ENCODE measurements at places on chromosomes 6 and 20.
A peak's percentile ranks its signal among the peaks of the same experiment; 100 is the strongest.

GRCh38 chr20:60352017-60352416 is 393.8 kb downstream of the CDH26 start:
- H3K4me3 ChIP-seq, result no peak overlapping the region
- H3K27me3 ChIP-seq, result no peaks in the 10 kb centered on the region
- DNase-seq, result no peak

DNA sequence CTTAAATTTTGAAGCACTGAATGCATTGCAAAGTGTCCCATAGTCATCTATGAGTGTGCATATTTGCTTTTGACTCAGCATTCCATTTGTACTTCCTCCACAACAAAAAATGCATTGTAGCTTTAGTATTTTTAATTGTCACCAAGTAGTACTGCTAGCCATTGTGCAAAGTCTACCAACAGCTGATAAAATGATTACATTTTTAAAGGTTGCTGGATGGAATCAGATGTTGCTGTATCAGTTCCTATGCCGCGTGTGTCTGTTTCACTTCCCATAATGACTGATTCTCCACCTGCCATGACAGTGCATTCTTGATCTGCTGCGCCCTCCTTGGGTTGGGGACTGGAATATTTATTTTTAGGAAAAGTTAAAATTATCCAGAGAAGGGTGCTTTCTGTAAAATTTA is 41.2 kb downstream of the SLX4IP start:
- no peak overlapping the region for H3K27ac ChIP-seq
- peaks cover 3% of the 10 kb centered on the region for H3K4me1 ChIP-seq
- no peak overlapping the region for H3K4me3 ChIP-seq
- DNase-seq, result no peak
- no peaks in the 10 kb centered on the region for H3K36me3 ChIP-seq

DNA sequence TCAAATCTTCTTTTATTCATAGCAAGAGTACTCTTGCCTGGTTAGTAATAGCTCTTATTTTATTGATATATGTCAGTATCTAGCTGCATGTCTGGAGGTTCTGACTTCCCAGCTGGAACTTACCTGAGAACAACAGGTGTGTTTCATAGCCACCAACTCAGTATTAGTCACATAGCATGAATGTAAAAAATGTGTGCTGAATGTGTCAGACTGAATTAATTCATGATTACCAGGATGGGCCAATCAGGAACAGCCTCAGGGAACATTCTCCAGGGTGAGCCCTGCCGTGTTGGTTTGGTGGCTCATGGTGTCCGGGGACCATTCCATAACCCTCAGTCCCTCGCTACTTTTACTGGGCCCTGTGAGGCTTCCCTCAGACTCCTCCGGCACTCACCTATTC is 99.7 kb downstream of the TULP4 start:
- DNase-seq, result no peak
- H3K4me1 ChIP-seq, result peaks cover 7% of the 10 kb centered on the region
- no peak overlapping the region for H3K27ac ChIP-seq
- no peak overlapping the region for H3K4me3 ChIP-seq

DNA sequence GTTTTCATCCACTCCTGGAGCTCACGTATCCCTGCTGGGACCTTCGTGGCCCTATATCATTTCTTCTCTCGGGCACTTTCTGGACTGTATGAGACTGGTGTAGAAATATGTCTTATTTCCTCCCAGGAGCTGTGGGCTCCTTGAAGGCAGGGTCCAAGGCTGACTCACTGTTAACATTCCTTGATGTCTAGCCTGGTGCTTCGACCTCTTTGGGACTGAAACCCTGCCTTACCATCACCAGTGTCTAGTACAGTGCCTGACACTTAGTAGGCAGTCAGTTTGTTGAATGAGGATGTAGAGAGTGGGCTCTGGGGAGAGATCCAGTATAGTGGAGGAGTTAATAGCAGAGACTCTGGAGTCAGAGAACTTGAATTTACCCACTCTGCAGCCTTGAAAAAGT is 23.6 kb downstream of the POFUT1 start:
- H3K27ac ChIP-seq, result no peak overlapping the region
- H3K27me3 ChIP-seq, result no peaks in the 10 kb centered on the region
- no peak overlapping the region for H3K4me3 ChIP-seq
- H3K36me3 ChIP-seq, result no peaks in the 10 kb centered on the region
- H3K4me1 ChIP-seq, result no peaks in the 10 kb centered on the region

GRCh38 chr6:25700761-25701160 is 48.7 kb downstream of the SCGN start:
- no peaks in the 10 kb centered on the region for H3K36me3 ChIP-seq
- no peak overlapping the region for H3K4me3 ChIP-seq
- H3K27me3 ChIP-seq, result no peaks in the 10 kb centered on the region

GRCh38 chr6:10730254-10730653 is 7.4 kb downstream of the TMEM14C start:
- H3K27ac ChIP-seq, result no peak overlapping the region
- no peaks in the 10 kb centered on the region for H3K27me3 ChIP-seq
- no peaks in the 10 kb centered on the region for H3K36me3 ChIP-seq
- no peak for DNase-seq
- H3K4me3 ChIP-seq, result no peak overlapping the region

DNA sequence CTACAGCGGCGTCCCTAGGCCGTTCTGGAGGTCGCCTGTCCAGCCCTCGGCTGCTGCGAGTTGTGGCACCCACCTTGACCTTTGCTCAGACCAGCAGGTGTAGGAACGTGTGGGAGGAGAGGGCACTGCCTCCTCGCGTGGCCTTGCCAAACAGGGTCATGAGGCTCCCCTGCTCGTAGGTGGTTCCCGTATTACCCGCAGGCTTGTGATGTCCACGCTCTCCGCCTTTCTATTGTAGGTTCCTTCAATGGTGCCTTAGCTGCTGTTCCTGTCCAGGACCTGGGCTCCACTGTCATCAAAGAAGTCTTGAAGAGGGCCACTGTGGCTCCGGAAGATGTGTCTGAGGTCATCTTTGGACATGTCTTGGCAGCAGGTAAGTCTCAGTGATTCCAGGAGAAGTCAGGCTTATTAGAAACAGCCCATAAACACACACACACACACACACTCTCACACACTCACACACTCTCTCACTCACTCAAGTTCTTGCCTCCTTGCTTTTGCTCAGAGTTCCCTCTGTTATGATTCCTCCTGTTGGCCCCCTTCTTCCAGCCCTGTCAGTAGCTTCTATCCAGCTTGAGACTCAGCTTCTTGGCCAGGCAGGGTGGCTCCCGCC is 942 bp downstream of the ACAT2 start:
- no peaks in the 10 kb centered on the region for H3K27me3 ChIP-seq
- no peak for DNase-seq
- H3K27ac ChIP-seq, result peak overlapping the region; percentile 100
- no peaks in the 10 kb centered on the region for H3K36me3 ChIP-seq
- H3K4me1 ChIP-seq, result peaks cover 12% of the 10 kb centered on the region
- H3K4me3 ChIP-seq, result peak overlapping the region; percentile 86

DNA sequence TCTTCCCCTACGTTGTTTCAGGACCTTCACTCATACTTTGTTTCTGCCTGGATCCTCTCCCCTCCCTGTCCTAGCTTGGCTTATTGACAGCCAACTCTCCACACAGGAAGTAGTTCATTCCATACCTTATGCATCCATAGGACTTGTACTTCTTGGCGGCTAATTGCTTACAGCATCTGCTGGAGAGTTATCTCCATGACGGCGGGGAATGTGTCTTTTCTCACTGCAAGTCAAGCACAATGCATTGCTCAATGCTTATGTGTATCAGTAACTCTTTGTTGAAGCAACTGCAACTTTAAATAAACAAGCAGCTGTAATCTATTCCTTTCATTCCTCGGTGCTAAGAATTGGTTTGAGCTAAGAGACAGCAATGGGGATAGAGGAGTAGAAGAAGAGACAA is 551.3 kb upstream of the EPHA7 start:
- no peaks in the 10 kb centered on the region for H3K4me1 ChIP-seq
- DNase-seq, result no peak
- no peak overlapping the region for H3K4me3 ChIP-seq
- no peaks in the 10 kb centered on the region for H3K36me3 ChIP-seq

- H3K27me3 ChIP-seq, result no peaks in the 10 kb centered on the region
- H3K36me3 ChIP-seq, result no peaks in the 10 kb centered on the region
- no peaks in the 10 kb centered on the region for H3K4me1 ChIP-seq
- H3K27ac ChIP-seq, result no peak overlapping the region
- no peak for DNase-seq
Observed at GRCh38 chr20:33291830-33292355, 8.9 kb downstream of the BPIFB1 start.

GRCh38 chr6:169198885-169199284 is 54.8 kb downstream of the THBS2 start:
- H3K27me3 ChIP-seq, result no peaks in the 10 kb centered on the region
- no peak for DNase-seq
- no peaks in the 10 kb centered on the region for H3K36me3 ChIP-seq
- peaks cover 2% of the 10 kb centered on the region for H3K4me1 ChIP-seq

DNA sequence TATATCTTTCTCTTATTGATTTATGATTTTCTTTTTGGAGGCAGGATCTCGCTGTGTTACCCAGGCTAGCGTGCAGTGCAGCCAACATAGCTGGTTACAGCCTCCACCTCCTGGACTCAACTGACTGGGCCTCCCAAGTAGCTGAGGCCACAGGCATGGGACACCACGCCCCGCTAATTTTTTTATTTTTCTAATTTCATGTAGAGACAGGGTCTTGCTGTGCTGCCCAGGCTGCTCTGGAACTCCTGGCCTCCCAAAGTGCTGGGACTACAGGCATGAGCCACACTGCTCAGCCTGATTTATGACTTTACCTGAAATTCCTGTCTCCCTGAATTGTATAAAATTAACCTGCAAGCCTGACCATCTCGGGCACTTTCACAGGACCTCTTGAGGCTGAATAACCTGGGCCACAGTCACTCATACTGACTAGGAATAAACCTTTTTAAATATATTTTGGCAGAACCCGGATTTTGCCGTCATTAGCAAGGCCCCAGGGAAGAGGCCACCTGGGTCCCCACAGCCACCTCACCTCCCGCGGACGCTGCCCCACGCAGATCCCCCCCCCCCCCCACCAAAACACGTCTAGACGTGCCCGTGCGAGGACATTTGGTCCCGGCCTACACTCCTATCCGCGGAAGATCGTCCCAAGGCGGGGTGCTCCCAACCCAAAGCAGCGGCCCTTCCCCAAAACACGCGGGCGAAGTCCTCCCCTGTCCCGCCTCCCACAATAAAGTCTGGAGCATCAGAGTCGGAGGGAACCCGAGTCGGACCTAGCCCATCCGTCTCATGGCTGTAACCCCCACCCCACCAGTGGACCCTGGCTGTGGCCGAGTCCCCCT is 902 bp downstream of the ZNF337 start:
- no peak for DNase-seq
- H3K4me1 ChIP-seq, result no peaks in the 10 kb centered on the region
- no peaks in the 10 kb centered on the region for H3K36me3 ChIP-seq
- peak overlapping the region; percentile 54 for H3K4me3 ChIP-seq
- peak overlapping the region; percentile 94 for H3K27ac ChIP-seq

DNA sequence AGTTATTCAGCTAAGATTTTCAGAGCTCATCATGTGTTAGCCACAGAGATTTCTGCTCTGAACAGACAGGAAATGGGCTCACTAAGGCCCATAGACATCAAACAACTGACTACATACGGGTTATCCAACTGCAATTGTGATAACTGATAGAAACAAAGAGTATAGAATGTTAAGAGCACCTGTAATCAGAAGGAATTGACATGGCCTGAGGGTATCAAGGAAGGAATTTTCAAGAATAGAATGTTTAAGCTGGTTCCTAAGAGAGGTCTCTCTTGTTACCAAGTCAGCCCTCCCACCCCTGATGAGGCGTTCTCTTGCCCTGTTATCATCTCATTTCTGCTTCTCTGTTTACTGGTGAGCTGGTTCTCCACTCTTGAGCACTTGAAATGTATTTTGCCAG is at the start of gene MEI4:
Gene MEI4 (plus strand): TSS at position 301 of the 400 bp plus-strand sequence. CDS start 37,633 bp downstream, outside the sequence.
- no peaks in the 10 kb centered on the region for H3K36me3 ChIP-seq
- no peak within 1 kb of the TSS for H3K4me3 ChIP-seq
- no peak for DNase-seq
- H3K4me1 ChIP-seq, result no peaks in the 10 kb centered on the region
- no peaks in the 10 kb centered on the region for H3K27me3 ChIP-seq
- no peak within 1 kb of the TSS for H3K27ac ChIP-seq

GRCh38 chr6:50602292-50602691 is 111.0 kb upstream of the TFAP2D start:
- DNase-seq, result no peak
- no peak overlapping the region for H3K27ac ChIP-seq
- no peak overlapping the region for H3K4me3 ChIP-seq

DNA sequence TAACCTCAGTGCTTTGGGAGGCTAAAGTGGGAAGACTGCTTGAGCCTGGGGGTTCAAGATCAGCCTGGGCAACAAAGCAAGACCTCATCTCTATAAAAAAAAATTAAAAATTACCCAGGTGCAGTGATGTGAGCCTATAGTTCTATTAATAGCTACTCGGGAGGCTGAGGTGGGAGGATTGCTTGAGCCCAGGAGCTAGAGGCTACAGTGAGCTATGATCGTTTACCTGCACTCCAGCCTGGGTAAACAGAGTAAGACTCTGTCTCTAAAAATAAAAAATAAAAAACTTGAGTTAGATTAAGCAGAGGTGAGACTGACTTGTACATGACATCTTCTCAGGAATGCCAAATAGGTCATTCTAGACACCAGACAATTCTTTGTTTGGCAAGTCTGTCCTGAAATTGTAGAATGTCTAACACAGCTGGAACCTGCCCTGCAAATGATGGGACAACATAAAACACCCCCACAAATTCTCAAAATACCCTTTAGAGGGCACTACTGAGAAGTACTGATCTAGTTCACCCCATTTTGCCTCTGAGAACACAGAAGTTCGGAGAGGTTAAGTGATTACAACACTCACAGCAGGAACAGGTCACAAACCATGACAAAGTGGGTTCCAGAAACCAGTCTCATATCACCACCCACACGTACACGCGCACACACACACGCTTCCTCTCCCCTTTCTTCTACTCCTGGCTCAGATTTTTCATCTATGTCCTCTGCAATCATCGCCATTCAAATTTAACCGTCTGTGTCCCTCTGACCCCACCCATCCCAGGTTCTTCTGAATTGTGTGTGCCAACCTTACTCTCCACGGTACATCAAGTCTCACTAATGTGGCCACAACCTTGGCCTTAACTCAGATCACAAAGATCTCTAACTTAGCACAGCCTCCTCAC is 38.3 kb downstream of the ARHGAP18 start:
- peaks cover 2% of the 10 kb centered on the region for H3K4me1 ChIP-seq
- no peak for DNase-seq
- no peaks in the 10 kb centered on the region for H3K27me3 ChIP-seq
- H3K36me3 ChIP-seq, result no peaks in the 10 kb centered on the region
- H3K27ac ChIP-seq, result peak overlapping the region; percentile 39
- H3K4me3 ChIP-seq, result no peak overlapping the region

DNA sequence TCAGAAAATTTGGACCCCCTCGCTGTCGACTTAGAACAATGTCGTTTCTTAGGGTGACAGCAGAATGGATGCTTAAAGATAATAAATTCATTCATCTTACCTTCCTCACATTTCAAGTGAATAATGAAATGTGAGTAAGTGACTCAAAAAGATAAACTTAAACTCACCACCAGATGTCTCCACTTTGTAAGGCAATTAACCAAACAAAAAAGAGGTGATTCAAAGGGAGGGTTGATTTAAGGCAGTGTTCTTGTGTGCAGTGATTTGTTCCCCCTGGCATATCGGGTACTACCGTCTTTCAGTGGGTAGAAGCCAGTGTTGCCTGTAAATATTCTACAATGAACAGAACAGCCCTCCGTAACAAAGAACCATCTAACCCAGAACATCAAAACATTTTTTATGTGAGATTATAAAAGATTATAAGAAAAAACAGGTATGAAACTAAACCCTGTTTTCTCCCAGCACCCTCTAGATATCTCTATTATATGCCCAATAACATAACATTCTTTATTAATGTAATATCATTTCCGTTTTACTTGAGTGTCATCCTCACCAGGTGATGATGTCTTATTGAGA is 589.7 kb downstream of the CBLN4 start:
- DNase-seq, result no peak
- no peak overlapping the region for H3K4me3 ChIP-seq
- H3K27ac ChIP-seq, result no peak overlapping the region
- no peaks in the 10 kb centered on the region for H3K36me3 ChIP-seq
- H3K27me3 ChIP-seq, result no peaks in the 10 kb centered on the region
